ENCODE measurements at places on chromosomes 13 and 19. TPM values are rescaled to one million over a fixed set of nuclear protein-coding genes. Genes with fewer than 3 reads are reported as not detected.

GRCh38 chr13:30235216-30235615, 72.1 kb downstream of the KATNAL1 start:
- no peak overlapping the region for H3K27ac ChIP-seq
- no peak overlapping the region for H3K4me3 ChIP-seq
- no peaks in the 10 kb centered on the region for H3K27me3 ChIP-seq
- no peaks in the 10 kb centered on the region for H3K4me1 ChIP-seq

GRCh38 chr19:36604656-36605100, 435 bp upstream of the ZNF382 start:
- H3K4me3 ChIP-seq: peak overlapping the region; percentile 82
- no peaks in the 10 kb centered on the region for H3K27me3 ChIP-seq
- H3K4me1 ChIP-seq: peaks cover 15% of the 10 kb centered on the region
- DNase-seq: peak; percentile 87

The TMC4 gene
- 3.0 TPM for total RNA-seq

The SLC5A5 gene
- total RNA-seq: 2.2 TPM

- H3K27me3 ChIP-seq: no peaks in the 10 kb centered on the region
- H3K27ac ChIP-seq: peak overlapping the region; percentile 92
- H3K36me3 ChIP-seq: peaks cover 52% of the 10 kb centered on the region
These were observed 27.9 kb downstream of the RCBTB2 start for GRCh38 chr13:48505012-48505411.

GRCh38 chr13:105466376-105466775, 1069.1 kb downstream of the EFNB2 start:
- no peak for DNase-seq
- no peaks in the 10 kb centered on the region for H3K27me3 ChIP-seq
- no peaks in the 10 kb centered on the region for H3K4me1 ChIP-seq
- no peak overlapping the region for H3K27ac ChIP-seq
- no peaks in the 10 kb centered on the region for H3K36me3 ChIP-seq

DNA sequence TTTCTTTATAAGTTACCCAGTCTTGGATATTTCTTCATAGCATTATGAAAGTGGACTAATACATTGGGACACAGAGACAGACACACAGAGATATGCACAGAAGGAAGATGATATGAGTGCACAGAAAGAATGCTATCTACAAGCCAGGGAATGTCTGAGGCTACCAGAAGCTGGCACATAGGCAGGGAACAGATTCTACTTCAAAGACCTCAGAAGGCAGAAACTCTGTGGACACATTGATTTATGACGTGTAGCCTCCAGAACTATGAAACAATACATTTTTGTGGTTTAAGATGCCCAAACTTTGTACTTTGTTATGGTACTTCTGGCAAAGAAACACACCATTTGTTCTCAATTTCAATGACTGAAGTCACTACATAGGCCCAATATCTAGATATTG, 556.7 kb downstream of the PCDH9 start:
- H3K27me3 ChIP-seq: no peaks in the 10 kb centered on the region
- no peak overlapping the region for H3K27ac ChIP-seq
- no peak overlapping the region for H3K4me3 ChIP-seq
- no peaks in the 10 kb centered on the region for H3K4me1 ChIP-seq

The GPR4 gene
- not detected for total RNA-seq

DNA sequence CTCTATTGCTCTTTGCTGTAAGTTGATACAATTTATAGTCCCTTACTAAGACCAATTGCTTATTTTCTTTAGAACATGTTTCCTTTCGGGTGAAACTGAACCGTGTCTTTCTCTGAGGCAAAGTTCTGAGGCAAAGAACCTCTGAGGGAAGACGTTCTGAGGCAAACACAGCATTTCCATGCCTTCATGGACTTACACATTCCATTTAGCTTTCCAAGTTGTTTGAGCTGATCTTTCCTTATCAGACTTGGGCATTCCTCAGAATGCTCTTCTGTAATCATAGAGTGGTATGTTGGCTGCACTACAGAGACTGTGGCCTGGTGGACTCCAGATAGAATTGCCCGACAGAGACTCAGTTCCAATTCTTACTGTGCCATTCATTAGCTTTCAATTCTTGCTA, 579.1 kb downstream of the KCTD12 start:
- peaks cover 3% of the 10 kb centered on the region for H3K27me3 ChIP-seq
- DNase-seq: no peak
- no peak overlapping the region for H3K27ac ChIP-seq
- H3K36me3 ChIP-seq: no peaks in the 10 kb centered on the region
- no peaks in the 10 kb centered on the region for H3K4me1 ChIP-seq

DNA sequence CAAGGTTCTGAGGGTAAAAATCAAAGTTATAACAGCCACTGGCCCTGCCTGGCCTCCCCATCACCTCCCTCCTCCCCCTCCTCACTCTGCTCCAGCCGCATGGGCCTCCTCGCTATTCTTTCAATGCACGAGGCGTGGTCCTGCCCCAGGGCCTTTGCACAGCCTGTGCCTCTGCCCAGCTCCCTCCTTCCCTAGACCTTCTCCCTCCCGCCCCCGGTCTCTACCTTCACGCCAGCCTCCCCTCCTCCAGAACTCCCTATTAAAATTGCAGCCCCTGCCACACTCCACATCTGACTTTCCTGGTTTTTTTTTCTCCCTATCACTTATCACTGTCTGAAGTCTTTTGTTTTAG, 3.3 kb downstream of the RAX2 start:
- DNase-seq: no peak
- no peaks in the 10 kb centered on the region for H3K27me3 ChIP-seq
- H3K27ac ChIP-seq: peak overlapping the region; percentile 4

DNA sequence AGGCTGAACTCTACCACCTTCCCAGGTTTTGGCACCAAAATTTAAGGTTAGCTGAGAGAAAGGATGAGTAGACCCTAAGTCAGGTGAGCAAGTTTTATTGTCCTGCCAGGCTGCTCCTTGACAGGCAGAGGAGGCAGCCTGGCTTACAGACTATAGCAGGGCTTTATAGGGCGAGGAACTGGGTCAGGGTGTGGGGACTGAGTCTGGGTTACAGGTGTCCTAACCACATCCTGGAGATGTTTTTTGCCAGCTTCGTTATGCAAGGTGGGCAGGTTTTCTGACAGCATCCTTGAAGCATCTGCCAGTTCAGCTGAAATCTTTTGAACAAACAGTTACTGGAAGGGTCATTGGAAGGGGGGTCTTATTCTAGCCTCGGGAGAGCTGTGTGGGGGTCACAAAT, 905.7 kb upstream of the SLITRK5 start:
- no peaks in the 10 kb centered on the region for H3K27me3 ChIP-seq
- H3K27ac ChIP-seq: no peak overlapping the region
- no peaks in the 10 kb centered on the region for H3K4me1 ChIP-seq
- no peak overlapping the region for H3K4me3 ChIP-seq
- no peaks in the 10 kb centered on the region for H3K36me3 ChIP-seq
- DNase-seq: no peak

The TUBB4A gene
- total RNA-seq: 8.7 TPM

GRCh38 chr13:31962731-31963370, 68.7 kb upstream of the FRY start:
- H3K4me3 ChIP-seq: no peak overlapping the region
- H3K4me1 ChIP-seq: no peaks in the 10 kb centered on the region
- no peak for DNase-seq
- H3K27me3 ChIP-seq: peaks cover 3% of the 10 kb centered on the region

GRCh38 chr19:8460516-8461298, 15.9 kb downstream of the HNRNPM start:
- H3K4me1 ChIP-seq: peaks cover 15% of the 10 kb centered on the region
- H3K36me3 ChIP-seq: peaks cover 22% of the 10 kb centered on the region
- no peak for DNase-seq
- no peaks in the 10 kb centered on the region for H3K27me3 ChIP-seq
- H3K27ac ChIP-seq: no peak overlapping the region

The NRTN gene
- 0.36 TPM for total RNA-seq

The NALCN gene
- total RNA-seq: not detected

DNA sequence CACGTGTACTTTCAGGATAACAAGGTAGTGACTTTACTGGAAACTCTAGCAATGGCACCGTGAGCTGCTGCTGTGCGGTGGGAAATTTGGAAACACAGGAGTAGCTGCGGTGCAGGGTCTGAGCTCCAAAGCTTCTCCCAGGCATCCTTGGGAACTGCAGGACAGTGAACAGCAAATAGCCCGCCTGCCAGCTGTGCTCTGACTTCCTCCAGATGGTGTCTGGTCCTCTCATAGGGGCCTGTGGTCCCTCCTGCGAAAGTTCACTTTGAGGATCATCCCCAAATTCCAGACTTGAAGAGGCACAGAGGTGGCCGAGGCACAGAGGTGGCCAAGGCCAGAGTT, 287.3 kb upstream of the MAB21L1 start:
- DNase-seq: no peak
- H3K4me1 ChIP-seq: no peaks in the 10 kb centered on the region
- no peaks in the 10 kb centered on the region for H3K27me3 ChIP-seq
- H3K36me3 ChIP-seq: no peaks in the 10 kb centered on the region
- H3K4me3 ChIP-seq: no peak overlapping the region

The ZNF99 gene
- not detected for total RNA-seq

The TGFBR3L gene
- 3.6 TPM for total RNA-seq

GRCh38 chr13:80778297-80778696, 437.4 kb upstream of the SPRY2 start:
- no peaks in the 10 kb centered on the region for H3K36me3 ChIP-seq
- H3K27me3 ChIP-seq: no peaks in the 10 kb centered on the region
- H3K4me1 ChIP-seq: no peaks in the 10 kb centered on the region
- H3K4me3 ChIP-seq: no peak overlapping the region

DNA sequence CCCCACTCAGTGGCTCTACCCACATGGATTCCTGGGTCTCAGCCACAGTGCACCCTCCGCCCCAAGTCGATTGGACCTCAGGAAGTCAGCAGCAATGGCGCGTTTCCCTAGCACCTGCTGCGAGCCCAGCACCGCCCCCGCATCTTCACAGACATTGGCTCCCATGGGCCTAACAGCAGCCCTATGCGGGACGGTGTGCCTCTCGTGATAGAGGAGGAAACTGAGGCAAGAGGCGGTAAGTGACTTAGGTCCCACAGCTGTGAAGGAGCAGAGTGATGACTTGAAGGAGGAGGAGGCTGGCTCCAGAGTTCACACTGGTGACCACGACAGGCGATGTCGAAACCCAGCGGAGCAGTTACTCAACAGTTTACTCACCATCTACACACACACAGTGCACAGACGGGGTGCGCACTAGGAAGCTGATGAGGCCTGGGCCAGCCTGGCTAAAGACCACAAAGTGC, 104.5 kb upstream of the SOX1 start:
- H3K27ac ChIP-seq: no peak overlapping the region
- no peaks in the 10 kb centered on the region for H3K36me3 ChIP-seq
- DNase-seq: no peak
- no peak overlapping the region for H3K4me3 ChIP-seq
- H3K27me3 ChIP-seq: no peaks in the 10 kb centered on the region
- no peaks in the 10 kb centered on the region for H3K4me1 ChIP-seq

DNA sequence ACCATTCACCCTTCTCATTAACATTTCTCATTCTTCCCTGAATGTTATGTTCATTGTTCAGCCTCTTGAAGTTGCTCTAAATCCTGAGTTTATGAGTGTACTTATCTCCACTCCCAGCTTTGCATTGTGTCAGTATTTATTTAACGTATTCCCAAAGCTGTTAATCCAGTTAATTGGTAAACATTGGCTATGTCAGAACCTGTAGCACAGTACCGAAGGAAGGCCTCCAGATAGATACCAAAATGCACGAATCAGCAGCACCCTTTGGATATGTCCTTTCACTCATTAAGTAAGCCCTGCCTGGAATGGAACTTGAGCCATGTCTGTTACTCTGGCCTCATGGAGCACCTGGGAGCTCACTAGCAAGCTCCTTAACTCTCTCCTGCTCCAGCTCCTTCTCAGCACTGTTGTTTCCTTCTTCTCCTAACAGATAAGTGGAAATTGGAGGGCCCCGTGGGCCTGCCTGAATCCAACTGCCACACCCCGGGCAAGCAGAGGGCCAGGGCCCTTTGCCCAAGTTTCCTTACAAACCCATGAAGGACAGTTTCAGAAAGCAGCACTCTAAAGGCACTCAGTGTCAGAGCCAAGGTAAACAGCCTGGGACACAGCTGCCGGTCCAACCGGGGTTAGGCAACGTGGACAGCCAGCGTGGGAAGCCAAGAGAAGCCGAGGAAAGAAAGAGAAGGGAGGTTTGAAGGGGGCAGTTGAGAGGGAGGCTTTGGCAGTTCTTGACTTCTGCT, 155.0 kb upstream of the SERP2 start:
- no peaks in the 10 kb centered on the region for H3K4me1 ChIP-seq
- peaks cover 3% of the 10 kb centered on the region for H3K27me3 ChIP-seq
- DNase-seq: no peak
- H3K4me3 ChIP-seq: no peak overlapping the region
- H3K36me3 ChIP-seq: no peaks in the 10 kb centered on the region
- no peak overlapping the region for H3K27ac ChIP-seq

GRCh38 chr19:33627526-33627925, 5.8 kb downstream of the CHST8 start:
- no peak overlapping the region for H3K4me3 ChIP-seq
- H3K36me3 ChIP-seq: no peaks in the 10 kb centered on the region
- DNase-seq: no peak

The OR7D4 gene
- not detected for total RNA-seq

DNA sequence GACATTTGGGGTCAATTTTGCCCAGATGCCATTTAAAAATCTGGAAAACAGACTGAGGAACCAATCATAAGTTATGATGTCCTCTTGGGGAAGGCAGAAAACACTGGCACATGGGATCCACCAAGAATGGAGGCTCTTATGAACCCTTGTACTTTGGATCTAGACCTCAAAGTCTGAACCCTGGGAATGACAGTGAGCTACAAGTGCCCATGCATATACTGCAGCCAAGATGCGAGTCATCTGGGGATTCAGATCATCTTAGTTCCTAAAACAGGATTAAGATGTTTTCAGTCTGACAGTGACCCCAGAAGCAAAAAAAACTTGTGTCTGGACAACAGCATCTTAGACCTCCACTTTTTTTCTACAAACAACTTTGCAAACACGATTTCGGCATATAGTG, 100.2 kb upstream of the SIAH3 start:
- peaks cover 12% of the 10 kb centered on the region for H3K36me3 ChIP-seq
- no peak overlapping the region for H3K27ac ChIP-seq
- no peaks in the 10 kb centered on the region for H3K4me1 ChIP-seq
- no peak overlapping the region for H3K4me3 ChIP-seq
- no peak for DNase-seq
- no peaks in the 10 kb centered on the region for H3K27me3 ChIP-seq

DNA sequence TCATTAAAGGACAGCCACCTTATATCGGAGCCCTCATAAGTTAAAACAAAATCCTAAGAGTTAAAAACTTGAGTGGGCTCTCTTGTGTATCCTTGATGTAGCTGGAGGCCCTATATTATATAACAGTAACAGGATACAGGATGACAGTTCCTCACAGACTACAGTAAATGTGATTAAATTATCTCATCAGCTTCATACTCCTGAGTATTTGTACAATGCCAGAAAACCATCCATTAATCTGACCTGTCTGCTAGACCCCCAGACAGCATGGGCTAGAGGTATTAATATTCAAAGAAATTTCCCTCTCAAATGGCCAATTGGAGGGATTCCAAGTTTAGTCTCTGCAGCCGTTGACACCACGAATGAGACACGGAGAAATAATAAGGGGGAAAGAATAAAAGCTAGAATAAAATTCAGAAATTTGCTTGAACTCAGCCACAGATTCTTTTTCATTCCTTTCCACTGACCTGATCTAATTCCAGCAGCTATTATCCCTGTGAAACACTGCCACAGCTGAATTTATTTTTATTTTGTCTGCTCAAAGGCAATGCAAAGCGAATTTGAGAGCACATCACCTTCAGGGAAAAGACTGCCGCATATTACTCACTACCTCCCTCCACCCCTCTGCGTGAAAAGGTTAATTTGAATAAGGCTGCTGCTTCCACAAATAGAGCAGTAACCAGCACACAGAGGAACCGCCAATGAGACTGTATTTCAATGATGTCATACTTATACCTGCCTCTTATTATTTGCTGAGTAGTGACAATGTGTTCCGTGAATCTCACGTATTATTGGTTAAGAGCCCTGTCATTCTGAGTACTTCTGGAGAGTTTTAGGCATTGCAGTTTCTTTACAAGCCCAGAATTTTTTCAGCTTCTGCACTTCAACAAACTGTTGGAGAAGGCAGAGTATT, 155.9 kb upstream of the KLF12 start:
- H3K27ac ChIP-seq: peak overlapping the region; percentile 74
- H3K27me3 ChIP-seq: no peaks in the 10 kb centered on the region

The SIGLEC8 gene
- not detected for total RNA-seq

All from activated naive CD8-positive, alpha-beta T cell treated with anti-CD3 and anti-CD28 coated beads, Interleukin-2, amount 10 ng/mL, durations not matched to agents 7 days and 5 days (primary cell).